ENCODE measurements at places on chromosomes 11 and 22. TPM values are rescaled to one million over a fixed set of nuclear protein-coding genes. Genes with fewer than 3 reads are reported as not detected.
A peak's percentile ranks its signal among the peaks of the same experiment; 100 is the strongest.

DNA sequence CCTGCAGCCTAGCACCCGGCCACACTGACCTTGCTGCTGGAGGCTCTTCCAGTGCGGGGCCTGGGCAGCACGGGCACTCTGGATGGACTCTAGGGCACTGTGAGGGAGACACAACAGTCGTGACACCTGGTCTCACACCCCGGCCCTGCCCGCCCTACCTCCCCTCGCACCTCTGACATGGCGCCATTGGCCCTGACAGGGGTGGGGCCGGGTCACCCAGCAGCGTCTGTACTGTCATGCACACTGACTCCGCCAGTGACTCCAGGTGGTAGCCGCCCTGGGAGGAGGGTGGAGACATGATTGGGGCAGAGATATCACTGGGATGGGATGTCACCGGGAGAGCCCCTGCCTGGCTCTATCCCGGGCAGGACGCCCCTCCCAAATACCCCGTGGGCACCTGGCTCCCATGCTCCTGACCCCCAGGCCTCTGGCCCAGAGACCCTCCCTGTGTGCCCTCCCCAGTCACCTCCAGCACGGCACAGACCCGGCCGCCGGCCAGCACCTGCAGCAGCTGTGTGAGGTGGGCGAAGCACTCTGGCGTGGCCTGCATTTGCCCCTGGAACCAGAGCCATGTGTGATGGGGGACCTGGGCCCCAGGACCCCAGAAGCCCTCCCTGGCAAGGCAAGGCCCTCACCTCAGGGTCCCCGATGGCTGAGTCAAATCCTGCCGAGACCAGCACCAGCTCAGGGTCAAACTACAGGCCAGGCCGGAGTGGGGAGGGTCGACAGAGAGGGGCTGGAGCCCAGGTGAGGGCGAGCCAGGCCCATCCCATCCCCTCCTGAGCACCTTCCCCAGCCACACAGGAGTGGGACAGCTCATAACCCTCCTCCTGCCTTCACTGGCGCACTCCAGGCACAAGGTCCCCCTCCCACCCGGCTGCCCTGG lies 2.6 kb downstream of the HDAC10 start:
- H3K4me1 ChIP-seq = peaks cover 21% of the 10 kb centered on the region
- H3K36me3 ChIP-seq = no peaks in the 10 kb centered on the region
- no peak overlapping the region for H3K4me3 ChIP-seq
- H3K27me3 ChIP-seq = no peaks in the 10 kb centered on the region
- DNase-seq = no peak
- H3K27ac ChIP-seq = no peak overlapping the region

- H3K4me3 ChIP-seq = peak overlapping the region; percentile 64
- no peak for DNase-seq
- H3K27ac ChIP-seq = no peak overlapping the region
- no peaks in the 10 kb centered on the region for H3K4me1 ChIP-seq
- H3K27me3 ChIP-seq = no peaks in the 10 kb centered on the region
These were observed 15.1 kb upstream of the CYTH4 start for GRCh38 chr22:37267135-37267587.

GRCh38 chr22:43891360-43892182 lies at the start of gene PNPLA5:
Gene PNPLA5 (minus strand): TSS chr22:43892013. CDS start chr22:43891880, 133 bp downstream.
- H3K27me3 ChIP-seq = no peaks in the 10 kb centered on the region
- no peaks in the 10 kb centered on the region for H3K36me3 ChIP-seq
- no peaks in the 10 kb centered on the region for H3K4me1 ChIP-seq
- DNase-seq = no peak
- H3K27ac ChIP-seq = no peak within 1 kb of the TSS

DNA sequence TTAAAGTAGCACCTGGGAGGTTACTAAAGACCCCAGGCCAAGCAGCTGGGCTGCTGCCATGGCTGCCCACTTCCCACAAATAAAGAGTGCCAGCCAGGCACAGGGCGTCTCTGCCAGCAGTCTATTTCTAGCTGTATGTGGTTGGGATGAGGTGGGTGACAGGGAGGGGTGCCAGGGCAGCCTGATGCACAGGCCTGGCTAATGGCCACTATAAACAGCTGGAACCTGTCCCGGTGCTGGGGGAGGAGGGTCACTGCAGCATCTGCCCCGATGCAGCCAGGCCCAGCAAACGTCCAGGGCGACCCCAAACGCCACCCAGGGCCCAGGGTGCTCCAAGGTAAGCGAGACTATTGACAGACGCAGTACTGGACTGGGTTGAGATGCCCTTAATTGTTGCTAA lies 37.4 kb downstream of the SCUBE1 start:
- no peaks in the 10 kb centered on the region for H3K27me3 ChIP-seq
- H3K27ac ChIP-seq = no peak overlapping the region
- H3K4me3 ChIP-seq = no peak overlapping the region
- H3K36me3 ChIP-seq = no peaks in the 10 kb centered on the region
- peaks cover 9% of the 10 kb centered on the region for H3K4me1 ChIP-seq

The SEZ6L gene
- not detected for total RNA-seq

The BAIAP2L2 gene
- 2.5 TPM for total RNA-seq
